ENCODE measurements at places on chromosomes 2 and 18.

- DNase-seq = peak; percentile 26
Measured at GRCh38 chr2:121596221-121597080, 52.8 kb downstream of the CLASP1 start.

DNA sequence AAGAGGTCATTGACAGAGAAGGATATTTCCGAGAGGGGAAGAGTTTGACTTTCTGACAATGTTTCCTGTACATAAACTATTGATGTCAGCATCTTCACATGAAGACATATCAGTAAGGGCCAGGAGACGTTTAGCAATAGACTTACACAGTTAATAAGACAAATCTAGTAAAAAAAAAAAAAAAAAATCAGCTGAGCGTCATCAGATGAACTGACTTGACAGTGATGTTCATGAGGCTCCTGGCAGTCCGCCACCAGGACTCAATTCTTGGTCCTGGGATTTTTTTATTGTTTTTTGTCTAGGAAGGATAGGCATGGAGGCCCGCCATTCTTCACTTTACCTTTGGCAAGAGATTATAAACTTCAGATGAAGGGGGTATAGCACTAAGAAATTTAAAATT is 14.5 kb downstream of the MRPL44 start:
- DNase-seq = no peak

DNA sequence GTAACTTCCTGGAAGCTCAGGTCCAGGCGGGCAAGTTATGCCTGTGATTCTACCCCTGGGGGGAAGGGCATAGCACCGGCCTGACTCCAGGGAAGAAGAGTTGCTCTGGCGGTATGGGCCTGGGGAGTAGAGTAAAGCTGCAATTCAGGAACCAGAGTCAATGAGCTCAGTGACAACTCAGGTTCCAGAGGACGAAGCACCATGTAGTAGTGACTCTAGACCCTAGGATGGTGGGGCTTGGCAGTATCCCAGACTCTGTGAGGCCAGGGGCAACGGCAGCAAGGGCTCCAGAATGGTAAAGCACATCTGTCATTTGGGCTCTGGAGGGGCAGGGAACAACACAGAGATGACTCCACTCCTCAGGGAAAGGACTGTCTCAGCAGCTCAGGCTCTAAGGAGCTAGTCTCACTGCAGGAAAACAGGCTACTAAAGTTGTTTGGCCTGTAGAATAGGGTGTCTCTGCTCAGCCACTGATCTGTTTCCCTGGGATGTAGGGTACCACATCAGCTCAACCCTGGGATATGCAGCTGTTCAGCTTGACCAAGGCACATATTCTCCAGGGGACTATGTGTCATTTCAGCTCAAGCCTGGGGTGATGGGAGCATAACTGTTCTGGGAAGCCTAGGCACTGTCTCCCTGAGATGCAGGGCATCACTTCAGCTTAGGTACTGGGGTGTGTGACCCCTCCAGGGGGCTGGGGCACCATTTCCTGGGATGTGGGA is 36.2 kb upstream of the RHOB start:
- DNase-seq = no peak

GRCh38 chr2:174748948-174749347 is 15.3 kb downstream of the CHRNA1 start:
- DNase-seq = peak; percentile 22

DNA sequence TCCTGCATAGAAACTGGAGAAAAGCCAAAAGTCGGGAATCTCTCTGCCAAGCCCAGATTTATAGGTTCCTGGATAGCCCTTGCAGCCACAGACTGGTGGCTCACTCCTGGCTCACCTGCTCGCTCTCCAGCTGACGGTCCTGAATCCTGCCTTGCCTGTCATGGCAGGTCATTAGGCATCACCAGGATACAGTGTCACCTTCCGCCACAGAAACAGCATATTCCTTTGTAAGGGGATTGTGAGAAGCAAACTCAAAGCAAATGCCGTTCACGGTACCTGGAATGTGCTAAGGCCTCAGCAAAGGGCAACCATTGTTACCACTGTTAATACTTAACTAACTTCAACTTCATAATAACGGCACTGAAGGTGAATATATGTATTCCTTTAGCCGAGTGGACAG is 57.1 kb upstream of the GPR45 start:
- no peak for DNase-seq

DNA sequence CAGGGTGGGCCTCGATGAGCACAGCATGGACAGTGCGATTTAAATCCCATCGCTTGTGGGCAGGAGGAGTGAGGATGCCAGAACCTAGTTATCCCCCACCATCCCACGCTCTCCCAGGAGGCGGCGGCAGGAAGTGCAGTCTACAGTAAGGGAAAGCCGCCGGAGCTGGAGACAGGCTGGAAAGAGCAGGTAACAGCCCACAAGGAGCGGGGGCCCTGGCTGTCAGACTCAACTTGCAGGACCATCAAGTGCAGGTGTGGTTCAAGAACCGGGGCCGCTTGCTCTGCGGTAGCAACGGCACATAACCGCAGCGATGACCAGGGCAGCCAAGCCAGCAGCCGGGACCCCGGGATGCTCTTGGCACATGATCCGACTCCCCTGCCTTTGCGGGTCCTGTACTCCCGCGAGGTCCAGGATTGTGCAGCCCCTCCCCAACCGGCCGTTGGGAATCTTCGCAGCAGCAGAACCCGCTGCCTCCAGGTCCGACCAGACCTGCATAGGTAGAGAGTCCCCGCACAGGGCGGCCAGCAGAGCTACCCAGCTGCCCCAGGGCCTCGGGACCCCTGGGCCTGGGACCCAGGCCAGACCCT is 82.1 kb downstream of the BIN1 start:
- DNase-seq = peak; percentile 36

- no peak for DNase-seq
Measured at GRCh38 chr2:240410808-240411207, 24.7 kb upstream of the GPC1 start.

DNA sequence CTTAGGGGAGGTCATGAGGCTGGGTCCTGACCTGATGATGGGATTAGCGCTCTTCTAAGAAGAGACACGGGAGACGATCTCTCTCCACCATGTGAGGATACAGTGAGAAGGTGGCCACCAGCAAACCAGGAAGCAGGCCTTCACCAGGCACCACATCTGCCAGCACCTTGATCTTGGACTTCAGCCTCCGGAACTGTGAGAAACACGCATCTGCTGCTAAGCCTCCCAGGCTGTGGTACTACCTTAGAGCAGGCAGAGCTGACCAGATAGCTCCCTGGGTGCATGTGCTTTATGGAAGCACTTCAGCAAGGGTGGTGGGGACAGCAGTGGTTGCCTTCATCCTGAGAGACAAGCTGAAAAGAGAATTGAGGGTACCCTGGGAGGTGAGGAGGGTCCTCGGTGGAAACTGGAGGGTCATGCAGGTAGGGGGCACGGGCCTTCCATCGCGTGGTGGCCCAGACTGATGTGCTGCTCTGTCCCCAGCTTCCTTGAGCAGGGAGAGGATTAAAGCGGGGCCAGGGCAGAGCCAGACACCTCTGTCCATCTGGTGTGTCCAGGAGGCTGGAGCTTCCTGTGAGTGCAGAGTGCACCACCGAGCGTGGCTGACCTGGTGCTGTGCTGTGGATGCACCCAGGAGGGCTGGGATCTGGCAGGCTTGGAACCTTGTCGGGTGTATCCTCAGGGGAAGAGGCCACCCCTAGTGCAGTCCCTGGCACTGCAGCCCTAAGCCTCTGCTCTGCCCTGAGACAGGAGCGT is 42.9 kb upstream of the HS6ST1 start:
- no peak for DNase-seq

- no peak for DNase-seq
Measured at GRCh38 chr18:22082408-22082807, 87.0 kb upstream of the GATA6 start.

GRCh38 chr18:3666526-3667254 is 216.7 kb downstream of the TGIF1 start:
- no peak for DNase-seq

GRCh38 chr2:69209482-69209881 is 177.5 kb downstream of the GFPT1 start:
- DNase-seq = no peak

DNA sequence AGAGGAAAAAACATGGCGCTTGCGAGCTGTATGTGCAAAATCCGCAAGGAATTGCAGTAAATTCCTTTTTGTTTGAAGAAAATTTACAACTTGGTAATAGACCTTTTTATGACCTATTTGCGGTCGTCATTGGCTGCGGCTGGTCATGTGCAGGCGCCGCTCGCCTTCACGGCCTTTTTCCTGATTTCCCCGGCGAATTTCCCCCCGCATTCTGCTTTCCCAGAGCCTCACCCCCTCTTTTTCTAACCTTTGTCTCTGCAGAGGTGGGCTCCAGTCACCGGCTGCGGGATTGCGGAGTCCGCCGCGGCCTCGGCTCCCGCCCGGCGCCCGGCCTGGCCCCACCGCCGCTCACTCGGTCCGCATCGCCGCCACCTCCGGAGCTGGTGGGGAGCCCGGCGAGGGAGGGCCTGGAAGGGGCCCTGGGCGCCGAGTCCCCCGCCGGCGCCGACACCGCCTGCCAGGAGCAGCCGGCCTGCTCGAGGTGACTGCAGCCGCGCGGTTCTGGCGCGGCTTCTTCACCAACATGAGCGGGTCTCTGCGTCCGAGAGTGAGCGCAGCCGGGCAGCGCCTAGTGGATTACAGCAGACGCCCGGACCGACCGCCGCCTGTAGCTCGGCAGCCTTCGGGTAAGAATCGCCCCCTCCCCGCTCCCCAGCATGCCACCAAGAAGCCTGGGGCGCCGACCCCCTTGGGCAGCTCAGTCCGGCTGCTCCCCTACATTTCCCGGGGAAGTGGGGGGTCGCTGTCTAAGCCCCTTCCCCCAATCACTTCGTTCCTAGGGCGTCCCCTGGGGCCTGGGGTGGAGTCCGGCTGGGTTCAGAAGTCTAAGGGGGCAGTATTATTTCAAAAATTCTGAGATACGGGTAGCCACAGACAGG is 7.1 kb downstream of the HOXD8 start:
- no peak for DNase-seq

- DNase-seq = peak; percentile 23
Measured at GRCh38 chr2:233025706-233026105, 6.8 kb upstream of the NEU2 start.

DNA sequence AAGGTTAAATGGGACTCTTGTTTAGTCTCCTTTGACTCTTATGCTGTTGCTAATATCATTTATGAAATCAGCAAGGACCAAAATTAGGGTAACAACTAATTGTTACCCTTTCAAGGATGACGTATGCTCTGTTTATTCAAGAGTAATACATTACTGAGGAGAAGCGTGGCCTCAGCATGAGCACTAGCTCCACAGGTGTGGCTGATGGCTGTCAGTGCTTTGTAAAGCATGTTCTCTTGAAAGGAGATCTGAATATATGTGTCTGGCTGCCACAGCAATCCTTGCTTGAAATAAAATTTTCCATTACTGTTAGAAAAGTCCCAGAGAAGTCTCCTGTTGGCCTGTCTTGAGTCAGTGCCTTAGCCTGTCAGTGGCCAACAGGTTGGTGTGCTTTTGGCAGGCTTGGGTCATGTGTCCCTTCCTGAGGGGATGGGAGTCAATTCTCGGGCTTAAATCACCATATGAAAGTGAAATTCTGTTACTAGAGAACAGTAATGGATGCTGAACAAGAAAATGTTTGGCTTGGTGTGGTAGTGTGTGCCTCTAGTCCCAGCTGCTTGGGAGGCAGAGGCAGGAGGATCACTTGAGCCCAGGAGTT is 32.7 kb downstream of the ABI2 start:
- DNase-seq = no peak
